ENCODE measurements at places on chromosomes 3 and 15.

DNA sequence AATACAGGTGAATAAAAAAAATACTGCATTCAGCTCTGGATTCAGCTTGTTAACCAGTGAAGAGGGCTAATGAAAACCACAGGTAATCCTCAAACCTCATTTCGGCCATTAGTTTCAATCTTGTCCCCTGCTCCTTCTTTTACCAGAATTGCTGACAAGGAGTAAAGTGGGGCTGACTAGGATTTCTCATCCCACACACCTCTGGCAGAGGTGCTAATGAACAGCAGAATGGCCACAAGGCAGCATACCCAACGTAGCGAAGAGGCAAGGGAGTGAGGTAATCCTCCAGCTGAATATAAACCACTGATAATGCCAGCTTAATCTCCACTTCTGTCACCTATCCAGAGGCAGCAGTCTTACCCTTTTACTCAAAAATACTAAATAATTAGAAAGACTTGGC lies 248.8 kb upstream of the CDIN1 start:
- DNase-seq: no peak

DNA sequence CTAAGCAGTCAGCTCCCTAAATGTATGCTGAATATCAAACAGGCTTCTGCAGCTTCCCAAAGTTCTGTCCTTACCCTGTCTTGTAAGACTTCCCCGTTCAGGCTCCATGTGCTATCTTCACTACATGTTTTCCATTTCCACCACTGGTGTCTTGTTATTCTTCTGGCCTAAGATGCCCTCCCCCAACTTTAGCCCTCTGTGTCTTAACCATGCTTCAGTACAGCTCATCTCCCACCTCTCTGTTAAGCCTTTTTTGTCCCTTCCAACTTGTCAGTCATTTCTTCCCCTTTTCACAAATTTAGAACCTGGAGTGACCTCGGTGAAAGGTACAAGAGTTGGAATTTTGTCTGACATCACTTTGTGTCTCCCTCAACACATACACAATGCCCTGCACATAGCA lies 151.7 kb upstream of the TBL1XR1 start:
- DNase-seq: no peak

GRCh38 chr15:101641894-101642293 lies 10.3 kb downstream of the TM2D3 start:
- DNase-seq: no peak

DNA sequence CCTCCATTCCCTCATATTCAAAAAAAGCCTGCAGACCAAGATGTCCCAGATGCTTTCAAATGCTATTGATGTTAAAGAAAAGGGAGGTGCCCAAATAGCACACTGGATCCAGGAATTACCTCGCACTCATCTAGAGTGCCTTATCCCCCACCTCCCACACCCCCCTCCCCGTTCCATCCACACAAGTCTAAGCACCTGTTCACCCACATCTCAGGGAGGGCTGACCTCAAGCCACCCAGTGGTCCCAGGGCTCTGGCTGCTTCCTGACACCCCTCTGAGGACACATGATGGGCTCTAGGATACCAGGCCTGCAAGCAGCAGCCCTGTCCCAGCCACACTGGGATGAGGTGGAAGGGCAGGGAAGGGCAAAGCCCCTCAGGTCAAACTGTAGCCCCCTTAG lies 4.8 kb downstream of the RBPMS2 start:
- no peak for DNase-seq

GRCh38 chr3:156443079-156443478 lies 111.8 kb downstream of the SSR3 start:
- DNase-seq: no peak

DNA sequence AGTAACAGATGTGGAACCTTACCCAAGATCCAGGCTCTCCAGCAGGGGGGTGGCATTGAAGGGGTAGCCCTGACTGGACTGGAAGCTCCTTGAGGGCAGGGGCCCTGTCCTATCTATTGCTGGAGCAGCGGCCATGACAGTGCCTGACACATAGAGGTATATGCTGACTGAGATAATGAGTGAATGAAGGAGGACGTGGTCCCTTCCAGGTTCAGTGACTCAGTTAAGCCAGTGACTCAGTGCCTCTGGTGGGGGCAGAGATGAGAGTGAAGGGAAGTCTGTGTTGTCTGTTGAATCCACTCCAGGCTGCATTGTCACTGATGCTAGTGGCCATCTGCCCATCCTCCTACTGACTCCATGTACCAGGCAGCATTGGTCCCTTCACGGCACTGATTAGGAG lies 13.0 kb upstream of the CTXND1 start:
- no peak for DNase-seq

DNA sequence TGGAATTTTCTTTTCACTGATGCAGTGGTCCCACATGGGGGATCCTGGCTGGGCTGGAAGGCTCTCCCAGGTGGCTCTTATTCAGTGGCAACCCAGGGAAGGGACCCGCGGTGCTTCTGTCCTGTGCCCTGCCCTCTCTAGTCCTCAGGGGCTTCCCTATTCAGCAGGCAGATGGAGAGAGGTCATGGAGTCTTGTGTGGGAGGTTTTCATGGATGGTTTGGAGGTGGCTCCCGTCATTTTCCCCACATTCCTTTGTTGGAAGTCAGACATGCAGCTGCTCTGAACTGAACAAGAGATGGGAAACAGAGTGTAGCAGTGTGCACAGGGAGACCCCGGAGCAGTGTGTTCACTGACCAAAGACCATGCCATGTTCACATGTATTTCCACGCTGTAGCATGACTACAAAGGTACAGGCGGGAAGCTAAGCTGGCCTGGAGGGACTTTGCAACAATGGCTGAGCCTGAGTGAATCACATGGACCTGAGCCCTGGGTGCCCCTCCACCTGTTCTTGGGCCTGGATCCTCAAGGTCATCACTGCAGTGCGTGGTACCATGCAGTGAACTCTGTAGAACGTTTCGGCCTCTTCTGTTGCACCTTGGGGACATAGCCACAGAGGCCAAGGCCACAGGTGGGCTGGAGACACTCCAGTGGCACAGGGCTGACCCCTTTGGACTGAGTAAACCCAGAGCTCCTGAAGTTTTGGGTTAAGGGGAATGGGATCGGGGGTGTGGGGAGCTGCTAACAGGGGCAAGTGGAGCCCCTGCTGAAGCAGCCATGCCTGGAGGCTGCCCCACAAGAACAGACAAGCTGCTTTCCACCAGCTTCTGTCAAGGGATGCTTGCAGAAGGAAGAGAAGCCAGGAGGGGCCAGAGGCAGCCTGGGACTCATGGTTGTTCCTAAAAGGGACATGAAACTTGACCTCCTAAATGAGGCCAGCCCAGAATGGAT lies 123.0 kb downstream of the ASB7 start:
- no peak for DNase-seq

DNA sequence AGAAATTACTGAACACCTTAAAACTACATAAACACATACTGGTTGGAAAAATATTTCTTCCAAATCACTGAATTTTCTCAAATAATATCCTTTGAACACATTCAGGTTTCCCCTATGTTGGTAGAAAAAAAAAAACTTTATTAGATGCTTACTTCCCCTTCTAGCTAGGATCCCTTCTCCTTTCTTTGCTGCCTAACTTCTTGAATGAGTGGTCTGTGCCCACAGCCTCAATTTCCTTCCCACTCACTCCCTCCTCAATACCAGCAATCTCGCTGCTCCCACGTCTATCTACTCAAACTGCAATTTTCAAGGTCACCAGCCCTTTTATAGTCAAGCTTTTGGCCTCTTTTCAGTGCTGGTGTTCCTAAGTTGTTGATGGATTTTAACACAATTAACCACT lies 8.3 kb downstream of the CD200R1 start:
- no peak for DNase-seq

DNA sequence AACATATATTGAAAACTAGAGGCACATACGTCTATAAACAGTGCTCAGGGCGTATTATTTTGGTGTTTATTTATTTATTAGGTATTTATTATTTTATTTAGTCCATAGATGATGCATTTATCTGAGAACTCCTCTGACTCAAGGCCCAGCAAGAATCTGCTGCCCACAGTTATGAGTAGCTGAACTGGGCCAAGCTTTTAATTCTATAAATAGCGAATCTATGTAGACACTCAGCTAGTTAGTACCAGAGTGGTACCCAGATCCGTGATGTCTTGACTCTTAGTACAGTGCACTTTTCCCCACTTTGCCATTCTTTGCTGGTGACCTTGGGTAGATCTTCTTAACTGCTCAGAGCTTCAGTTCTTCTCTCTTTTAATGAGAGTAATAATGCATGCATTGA lies 370.4 kb upstream of the TPRG1 start:
- no peak for DNase-seq

DNA sequence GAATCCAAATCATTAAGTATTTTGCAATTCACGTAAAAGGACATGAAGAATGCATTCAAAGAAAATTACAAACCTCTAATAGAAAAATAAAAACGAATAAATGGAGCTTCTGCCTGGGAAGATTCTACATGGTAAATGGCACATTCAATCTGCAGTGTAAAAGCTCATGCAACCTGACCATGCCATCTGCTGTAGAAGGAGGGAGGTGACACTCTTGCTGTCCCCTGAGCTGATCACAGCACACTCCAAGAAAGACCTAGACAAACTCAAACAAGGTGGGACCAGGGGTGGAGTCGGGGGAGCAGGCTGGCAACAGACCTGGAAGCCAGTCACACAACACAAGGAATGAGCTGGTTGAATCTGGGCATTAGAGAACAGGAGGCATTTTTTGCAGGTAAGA lies 101.8 kb downstream of the BDH1 start:
- DNase-seq: peak; percentile 54

DNA sequence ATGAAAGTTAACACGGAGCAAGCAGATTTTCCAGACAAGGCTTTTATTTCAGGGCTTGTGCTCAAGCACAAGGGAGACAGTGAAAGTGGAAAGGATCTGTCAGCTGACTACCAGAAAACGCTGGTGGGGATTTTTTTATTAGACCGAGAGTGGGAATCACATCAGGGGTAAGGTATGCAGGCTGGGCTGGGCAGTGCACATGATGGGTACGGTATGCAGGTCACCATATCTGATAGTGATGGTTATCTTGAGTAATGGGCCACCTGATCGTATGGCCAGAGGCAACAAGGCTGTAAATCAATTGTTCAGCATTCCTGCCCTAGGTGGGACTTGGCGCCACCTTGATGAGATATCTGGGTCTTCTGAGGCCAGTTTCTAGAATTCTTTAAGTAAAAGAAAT lies 36.9 kb upstream of the PIAS1 start:
- DNase-seq: no peak

DNA sequence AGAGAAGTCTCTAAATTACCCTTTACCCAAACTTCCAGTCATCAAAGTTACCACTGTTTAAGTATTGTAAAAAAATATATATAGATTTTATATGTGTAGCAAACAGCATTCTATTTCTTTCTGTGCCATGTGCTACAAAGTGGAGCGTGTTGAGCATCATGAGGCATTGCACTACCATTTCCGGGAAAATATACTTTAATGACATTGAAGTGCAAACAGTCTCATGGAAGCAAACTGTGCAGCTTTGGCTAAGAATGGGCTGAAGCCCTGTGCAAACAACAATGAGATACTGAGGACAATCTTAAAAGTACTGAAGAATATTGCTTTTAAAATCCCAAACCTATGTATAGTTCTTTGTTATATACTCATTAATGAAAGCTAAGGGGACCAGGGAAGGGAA lies 6.5 kb upstream of the RPL22L1 start:
- no peak for DNase-seq

DNA sequence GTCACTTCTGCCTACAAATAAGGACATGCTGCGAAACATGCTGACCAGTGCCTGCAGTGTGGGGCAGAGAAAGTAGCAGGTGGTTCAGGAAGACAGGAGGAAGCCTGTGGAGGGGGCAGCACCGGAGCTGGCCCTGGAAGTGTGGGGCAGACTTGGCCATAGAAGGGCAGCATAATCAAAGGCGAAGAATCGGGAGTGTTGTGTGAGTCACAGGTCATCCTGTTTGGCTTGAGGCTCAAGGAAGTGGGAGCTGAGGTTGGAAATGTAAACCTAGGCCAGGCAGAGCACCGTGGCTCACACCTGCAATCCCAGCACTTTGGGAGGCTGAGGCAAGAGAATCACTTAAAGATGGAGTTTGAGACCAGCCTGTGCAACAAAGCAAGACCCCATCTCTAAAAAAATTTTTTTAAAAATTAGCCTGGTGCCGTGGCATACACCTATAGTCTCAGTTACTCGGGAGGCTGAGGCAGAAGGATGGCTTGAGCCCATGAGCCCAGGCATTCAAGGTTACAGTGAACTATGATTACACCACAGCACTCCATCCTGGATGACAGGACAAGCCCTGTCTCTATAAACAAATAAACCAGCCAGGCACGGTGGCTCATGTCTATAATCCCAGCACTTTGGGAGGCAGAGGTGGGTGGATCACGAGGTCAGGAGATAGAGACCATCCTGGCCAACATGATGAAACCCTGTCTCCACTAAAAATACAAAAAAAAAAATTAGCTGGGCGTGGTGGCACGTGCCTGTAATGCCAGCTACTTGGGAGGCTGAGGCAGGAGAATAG lies 54.0 kb downstream of the FAM43A start:
- DNase-seq: no peak
